AG09319 (cell line): ENCODE measurements at places on chromosomes 11 and 22.

DNA sequence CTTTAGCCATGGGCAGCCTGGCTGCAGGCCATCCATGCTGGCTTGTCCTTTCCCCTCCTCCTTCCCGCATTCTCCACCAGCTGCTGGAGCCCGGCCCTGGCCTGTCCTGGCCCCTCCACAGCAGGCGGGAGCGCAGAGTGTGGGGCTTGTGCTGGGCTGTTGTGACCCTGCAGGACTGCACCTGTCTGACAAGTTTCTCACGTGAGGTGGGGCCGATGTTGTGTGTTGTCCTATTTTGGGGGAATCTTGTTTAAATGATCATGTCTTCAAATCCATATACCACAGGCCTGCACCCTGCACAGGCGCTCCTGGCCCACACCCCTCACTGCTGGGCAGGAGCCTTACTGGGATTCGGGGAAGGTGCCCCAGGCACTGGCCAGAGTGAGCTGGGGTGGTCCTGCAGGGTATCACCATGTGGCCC is 30.4 kb downstream of the TBC1D22A start:
- DNase-seq, result no peak

- DNase-seq, result no peak
Measured at GRCh38 chr11:131666617-131667016, 296.2 kb downstream of the NTM start.

- no peak for DNase-seq
Measured at GRCh38 chr11:19691815-19692500, 20.7 kb upstream of the NAV2 start.

DNA sequence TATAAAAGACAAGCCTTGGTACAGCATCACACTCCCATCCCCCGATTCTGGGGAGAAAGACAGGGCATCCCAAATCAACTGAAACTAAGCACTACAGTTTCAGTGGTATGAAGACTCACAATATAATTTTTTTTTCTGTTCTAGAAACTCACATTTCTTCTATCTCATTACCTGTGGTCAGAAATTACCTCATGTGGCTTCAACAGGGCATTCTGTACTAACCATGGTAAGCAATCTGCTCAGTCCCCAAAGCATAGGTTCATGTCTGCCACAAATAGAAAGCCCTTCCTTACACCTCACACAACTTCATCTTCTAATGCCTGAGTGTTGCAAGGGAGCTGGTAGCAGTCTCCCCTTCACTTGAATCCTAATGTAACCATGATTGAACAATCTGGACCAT is 147.4 kb upstream of the POU2AF2 start:
- no peak for DNase-seq

DNA sequence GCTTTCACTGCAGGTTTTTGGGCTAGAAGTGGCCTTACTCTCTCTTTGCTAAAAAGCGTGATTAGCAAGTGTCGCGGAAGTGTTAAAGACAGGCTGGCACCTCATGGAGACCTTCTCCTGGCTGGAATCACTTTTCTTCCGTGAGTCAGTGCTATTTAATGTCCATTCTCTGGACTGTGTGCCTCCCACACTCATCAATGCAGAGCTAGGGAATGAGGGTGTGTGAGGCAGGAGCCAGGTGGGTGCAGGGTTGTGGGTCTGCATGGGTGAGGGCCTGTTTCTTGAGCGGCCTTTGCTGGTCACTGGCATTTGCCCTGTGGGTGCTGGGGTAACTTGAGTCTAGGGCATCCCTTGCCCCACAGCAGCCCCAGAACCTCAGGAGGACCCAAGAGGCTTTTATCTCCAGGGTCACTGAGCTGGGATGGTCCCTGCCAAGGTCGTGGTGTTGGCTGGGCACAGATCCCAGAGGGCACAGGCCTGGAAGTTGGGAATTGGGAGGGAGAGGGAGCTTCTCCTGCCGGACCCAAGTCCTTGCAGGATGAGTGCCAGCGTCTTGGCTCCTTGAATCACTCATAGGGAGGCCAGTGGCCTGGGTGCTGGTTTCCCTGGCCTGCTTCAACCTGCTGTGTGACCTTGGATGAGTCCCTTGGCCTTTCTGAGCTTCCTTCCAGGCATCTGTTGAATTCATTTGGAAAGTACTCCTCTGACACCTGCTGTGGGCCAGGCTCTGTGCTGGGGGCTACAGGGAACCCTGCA is 30.0 kb downstream of the KIAA1671 start:
- no peak for DNase-seq

GRCh38 chr11:125513705-125514265 is 17.7 kb upstream of the FEZ1 start:
- no peak for DNase-seq
